ENCODE measurements at places on chromosomes 12 and 14.

DNA sequence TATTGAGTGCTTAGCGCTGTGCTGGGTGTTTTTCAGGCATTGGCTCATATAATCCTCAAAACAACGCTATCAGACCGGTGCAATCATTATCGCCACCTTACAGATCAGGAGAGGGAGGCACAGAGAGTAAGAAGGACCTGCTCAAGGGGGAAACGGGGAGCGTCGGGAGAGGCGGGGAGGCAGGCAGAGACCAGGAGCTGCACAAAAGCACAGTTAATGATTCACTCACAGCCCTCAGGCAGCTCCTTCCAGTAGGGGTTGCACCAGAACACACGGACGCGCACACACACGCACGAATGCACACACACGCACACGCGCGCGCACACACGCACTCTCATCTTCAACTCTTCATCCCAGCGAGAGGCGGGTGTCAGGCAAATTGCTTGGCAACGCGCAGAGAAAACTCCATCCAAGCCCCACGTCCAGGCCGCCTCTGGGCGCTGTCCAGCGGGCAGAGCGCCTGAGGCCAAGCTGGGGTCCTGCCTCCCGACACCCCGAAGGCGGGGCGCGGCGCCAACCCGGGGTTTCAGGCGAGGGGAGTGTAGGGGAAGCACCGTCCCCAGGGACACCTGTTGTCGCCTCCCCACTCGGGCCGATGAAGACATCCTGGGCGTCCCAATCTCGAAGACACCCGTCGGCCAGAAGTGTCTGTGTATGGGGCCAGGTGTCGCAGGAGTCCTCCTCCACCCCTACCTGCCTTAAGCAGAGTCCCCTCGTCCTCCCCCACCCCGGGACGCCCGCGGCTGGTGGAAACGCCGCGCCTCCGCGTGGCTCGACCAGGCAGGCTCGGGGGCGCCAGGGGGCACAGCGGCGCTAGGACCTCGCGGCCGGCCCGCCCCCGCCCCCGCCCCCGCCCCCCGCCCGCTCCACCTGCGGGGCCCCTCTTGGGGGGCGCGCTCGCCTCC is 35.5 kb upstream of the STON2 start:
- peak; percentile 7 for DNase-seq

DNA sequence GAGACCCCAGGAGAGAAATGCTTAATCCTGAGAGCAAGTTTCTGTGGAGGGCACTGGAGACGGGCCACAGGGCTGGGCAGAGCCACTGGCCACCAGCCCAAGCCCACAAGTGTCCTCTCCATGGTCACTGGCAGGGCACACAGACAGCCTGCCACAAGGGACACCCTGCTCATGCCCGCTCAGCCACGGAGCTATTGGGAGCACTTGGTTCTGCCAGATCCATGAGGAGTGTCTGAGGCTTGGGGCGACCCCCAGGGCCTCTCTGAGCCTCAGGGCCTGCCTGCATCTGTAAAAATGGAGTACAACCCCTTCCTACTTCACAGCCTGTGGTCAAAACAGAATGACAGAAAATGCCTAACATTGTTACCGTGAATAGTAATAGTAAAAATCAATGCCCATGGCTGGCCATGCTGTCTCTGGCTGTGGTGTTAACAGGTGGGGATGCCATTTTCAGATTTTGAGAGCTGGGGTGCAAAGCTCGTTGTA is 3.2 kb downstream of the PGF start:
- no peak for DNase-seq

DNA sequence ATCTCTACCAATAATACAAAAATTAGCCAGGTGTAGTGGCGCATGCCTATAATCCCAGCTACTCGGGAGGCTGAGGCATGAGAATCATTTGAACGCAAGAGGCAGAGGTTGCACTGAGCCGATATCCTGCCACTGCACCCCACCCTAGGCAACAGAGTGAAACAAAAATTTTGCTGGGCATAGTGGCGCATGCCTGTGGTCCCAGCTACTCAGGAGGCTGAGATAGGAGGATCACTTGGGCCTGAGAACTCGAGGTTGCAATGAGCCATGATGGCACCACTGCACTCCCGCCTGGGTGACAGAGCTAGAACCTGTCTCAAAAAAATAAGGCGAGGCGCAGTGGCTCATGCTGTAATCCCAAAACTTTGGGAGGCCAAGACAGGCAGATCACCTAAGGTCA is 9.5 kb downstream of the ATXN2 start:
- DNase-seq: no peak

- DNase-seq: no peak
These were observed 110.4 kb upstream of the TMCC3 start for GRCh38 chr12:94760786-94761185.

- peak; percentile 36 for DNase-seq
These were observed 11.8 kb upstream of the DERA start for GRCh38 chr12:15899282-15899870.

DNA sequence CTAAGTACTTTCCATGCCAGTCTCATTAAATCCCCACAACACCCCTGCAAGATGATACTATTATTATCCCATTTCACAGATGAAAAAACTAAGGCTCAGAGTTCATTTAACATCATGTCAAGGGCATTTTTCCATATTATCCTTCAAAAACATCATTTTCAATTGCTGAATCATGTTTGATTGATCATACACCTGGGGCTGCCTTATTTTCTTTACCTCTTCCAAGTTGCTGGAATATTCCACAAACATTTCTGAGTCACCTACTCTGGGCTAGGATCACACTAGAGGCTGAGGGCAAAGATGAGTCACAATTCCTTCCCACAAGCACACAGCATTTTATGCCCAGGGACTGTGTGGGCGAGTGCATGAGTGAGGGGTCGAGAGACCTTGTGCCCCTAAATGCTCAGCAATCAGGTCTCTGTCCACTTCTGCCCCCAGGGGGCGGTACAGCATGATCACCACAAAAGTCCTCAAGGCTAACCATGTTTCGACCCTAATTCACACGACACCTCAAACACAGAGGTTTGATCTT is 14.1 kb upstream of the TMEM119 start:
- DNase-seq: peak; percentile 59

GRCh38 chr12:122064025-122064777 is 14.4 kb upstream of the MLXIP start:
- DNase-seq: peak; percentile 55
